ENCODE measurements at places on chromosomes 5 and 9.

- no peak for DNase-seq
Observed at GRCh38 chr9:96646081-96646991, 8.8 kb downstream of the PRXL2C start.

DNA sequence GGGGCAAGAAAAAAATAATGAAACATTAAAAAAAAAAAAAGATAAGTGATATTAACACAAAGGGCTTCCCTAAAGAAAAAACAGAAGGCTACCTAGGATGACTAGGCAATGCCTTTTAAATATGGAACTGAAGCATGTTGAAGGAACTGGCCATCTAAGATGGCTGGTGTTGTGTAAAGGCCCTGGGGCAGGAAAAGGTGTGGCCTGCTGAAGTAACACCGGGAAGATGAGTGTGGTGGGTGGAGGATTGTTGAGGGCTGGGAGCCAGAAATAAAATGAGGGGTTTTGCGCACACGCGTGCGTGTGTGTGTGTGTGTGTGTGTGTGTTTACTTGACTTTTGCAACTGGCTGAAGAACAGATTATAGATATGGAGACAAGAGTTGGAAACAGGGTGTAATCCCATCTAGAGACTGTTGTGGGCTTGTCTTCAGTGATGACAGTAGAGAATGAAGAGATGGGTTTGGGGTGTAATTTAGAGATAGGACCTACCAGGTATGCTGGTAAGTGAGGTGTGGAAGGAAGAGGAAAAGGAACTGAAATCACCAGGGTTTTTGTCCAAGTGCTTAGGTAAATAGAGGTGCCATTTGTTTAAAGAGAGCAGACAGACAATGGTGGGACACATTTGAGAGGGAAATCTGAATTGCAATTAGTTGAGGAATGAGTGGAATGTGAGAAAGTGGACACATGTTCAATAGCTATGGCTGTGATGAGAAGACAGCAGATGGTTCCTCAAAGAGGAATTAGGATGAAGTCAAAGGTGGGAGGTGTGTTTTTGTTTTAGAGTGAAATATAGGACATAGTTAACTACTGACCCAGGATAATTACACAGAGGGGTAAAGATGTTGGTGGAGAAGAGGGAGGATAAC is 33.9 kb downstream of the RAD23B start:
- DNase-seq, result no peak

DNA sequence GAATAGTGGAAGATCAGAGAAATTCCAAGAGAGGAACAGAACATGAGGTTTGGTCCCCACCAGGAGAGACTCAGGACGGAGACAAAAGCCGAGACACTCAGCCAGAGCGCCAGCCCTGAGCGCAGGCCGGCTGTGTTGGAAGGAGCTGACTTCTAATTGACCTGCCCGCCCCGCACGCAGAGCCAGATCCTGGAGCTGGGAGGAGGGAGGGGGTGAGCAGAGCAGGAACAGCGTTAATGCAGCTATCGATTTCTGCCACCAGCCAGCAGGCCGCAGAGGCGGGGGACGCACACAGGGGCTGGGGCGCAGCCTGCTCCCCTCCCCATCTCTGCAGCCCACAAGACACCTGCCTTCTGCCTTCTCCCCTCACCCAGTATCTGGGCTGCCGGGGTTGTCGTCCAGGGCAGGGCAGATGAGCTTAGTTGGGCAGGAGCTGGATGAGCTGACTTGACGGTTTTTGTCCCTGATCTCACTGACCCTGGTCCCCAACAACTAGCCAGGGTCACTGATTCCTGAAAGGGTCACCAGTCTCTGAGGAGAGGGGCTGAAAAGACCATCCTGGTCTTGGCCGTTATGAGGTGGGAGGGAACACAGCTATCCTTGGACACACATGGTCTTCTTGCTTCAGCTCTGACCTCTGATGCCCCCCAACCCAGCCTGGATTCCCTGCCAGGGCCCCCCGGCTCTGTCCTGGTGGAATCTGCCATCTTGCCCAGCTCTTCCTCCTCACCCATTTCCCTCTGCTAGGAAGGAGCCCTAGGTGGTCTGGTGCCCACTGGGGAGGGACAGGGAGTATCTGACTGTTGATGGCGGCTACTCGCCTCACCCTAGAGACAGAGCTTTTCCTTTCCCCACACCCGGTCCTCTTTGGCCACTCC is 29.8 kb downstream of the CXXC5 start:
- peak; percentile 76 for DNase-seq

GRCh38 chr9:70917277-70917676 is 204.1 kb downstream of the TRPM3 start:
- DNase-seq, result no peak

- DNase-seq, result peak; percentile 50
Observed at GRCh38 chr5:53381-54174, 38.4 kb upstream of the PLEKHG4B start.

- DNase-seq, result no peak
Observed at GRCh38 chr5:125142458-125142857, 396.0 kb upstream of the ZNF608 start.

DNA sequence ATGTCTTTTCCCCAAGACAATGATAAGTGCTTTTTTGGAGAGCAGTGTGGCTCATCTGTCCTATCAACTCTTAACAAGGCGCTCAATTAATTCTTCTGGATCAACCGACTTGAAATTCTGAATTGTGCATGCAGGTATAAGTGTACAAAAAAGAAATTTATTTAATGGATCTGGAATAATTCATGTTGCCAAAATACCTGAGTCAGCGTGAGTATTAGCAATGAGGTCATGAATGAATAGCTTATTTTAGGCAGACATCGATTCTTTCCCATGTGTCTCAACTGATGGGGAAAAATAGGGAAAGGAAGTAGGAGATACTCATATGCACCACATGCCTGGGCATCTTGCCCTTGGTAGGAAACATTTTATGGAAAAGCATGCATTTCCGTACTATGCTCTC is 68.0 kb downstream of the C6 start:
- DNase-seq, result no peak

GRCh38 chr5:56900395-56900794 is 9.0 kb upstream of the SETD9 start:
- no peak for DNase-seq

GRCh38 chr9:135379540-135380267 is 99.9 kb upstream of the PPP1R26 start:
- no peak for DNase-seq

- no peak for DNase-seq
Observed at GRCh38 chr9:130531670-130532069, 47.7 kb upstream of the FUBP3 start.

GRCh38 chr5:39905356-39905755 is 480.6 kb upstream of the DAB2 start:
- no peak for DNase-seq

- DNase-seq, result no peak
Observed at GRCh38 chr5:151870820-151871219, 53.8 kb downstream of the GLRA1 start.

DNA sequence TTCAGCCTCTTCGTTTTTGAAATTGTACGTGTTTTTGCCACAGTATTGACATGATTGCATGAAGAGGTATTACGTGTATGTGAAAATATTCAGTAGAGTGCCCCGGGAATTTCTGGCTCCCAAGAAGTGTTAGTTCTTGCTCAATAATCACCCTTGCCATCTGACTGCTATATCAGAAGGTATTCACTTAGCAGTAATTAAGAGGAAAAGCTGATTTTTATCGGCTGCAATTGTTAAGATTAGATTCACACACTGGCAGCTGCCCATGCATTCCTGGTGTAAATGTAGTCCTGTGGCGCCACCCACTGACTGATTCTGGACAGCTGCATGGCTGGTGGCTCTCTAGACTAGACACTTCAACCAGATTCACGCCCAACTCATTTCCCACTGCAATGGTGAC is 440.1 kb upstream of the ADAMTS16 start:
- peak; percentile 66 for DNase-seq

DNA sequence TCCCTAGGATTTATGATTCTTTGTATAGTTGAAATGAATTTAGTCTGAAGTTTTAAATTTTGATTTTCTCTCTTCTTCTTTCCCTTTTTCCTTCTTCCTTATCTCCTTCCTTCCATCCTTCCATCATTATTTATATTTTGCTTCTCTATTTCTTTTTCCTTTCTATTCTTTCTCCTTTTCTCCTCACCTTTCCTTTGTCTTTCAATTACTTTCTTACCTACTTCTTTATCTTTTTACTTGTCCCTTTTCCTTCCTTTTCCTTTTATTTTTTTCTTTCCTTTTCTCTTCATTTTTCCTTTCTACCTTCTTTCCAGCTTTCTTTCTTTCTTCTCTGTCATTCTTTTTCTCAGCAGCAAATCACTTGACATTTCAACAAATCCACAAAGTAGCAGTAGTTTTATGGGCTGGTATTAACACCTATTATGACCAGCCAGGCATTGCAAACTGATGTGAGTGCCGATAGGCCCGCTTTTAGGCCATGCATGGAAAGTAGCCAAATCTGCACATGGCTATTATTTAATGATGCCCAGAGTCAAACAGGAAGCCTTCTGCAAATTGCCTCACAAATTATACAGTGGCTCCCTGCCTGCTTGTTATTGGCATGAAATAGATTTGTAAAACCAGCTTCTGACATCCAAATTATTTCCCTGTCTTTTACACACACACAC is 37.1 kb upstream of the NR3C1 start:
- DNase-seq, result no peak

DNA sequence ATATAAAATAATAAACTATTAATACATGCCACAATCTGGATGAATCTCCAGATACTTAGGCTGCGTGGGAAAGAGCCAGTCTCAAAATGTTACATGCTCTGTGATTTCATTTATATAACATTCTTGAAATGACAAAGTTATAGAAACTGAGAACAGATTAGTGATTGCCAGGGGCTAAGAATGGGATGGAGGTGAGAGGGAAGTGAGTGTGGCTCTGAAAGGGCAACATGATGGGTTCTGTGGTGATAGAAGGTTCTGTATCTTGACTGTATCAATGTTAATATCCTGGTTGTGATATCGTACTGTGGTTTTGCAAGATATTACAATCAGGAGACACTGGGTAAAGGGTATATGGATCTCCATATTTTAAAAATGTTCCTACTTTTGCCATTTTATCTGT is 50.7 kb downstream of the SPEF2 start:
- DNase-seq, result no peak

GRCh38 chr5:132420706-132421272 is 51.3 kb downstream of the SLC22A5 start:
- no peak for DNase-seq

All from left hindlimb (tissue), 1 donor.